HS-27A (cell line): ENCODE measurements at places on chromosomes 11 and 22.

GRCh38 chr11:34944692-34945091, 28.3 kb downstream of the PDHX start:
- no peak for DNase-seq

DNA sequence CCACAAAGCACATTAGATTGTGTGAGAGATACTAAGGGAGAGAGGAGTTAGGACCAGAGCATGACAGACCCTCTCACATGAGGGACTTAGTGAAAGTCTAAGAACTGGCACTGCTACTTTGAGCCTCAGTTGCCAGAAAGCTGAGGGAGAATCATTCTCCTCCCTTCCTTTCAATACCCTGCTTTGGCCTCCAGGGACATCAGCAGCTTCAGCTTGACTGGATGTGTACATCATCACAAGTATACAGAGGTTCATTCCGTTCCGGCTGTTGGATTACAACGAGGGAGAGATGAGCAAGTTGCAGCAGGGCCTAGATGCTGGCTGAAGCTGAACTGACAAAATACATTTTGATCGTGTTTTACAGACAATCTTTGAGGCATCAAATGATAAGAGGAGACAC, 15.7 kb upstream of the ANO5 start:
- DNase-seq, result no peak

DNA sequence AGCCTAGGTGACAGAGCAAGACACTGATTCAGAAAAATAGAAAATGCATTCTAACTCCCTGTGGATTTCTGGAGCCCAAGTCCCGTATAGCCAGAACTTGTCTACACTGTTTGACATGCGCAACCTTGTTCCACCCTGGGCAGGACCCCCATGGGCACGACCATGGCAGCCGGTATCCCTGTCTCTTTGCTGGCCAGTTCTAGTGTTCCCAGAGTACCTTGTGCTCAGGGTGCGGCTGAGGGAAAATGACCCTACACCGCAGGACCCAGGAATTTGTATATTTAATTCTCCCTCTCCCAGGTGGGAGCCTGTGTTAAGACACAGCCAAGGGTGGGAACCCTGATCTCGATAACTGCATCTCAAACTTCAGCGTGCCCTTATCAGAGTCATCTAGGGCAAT, 36.7 kb upstream of the RIC3 start:
- DNase-seq, result no peak

DNA sequence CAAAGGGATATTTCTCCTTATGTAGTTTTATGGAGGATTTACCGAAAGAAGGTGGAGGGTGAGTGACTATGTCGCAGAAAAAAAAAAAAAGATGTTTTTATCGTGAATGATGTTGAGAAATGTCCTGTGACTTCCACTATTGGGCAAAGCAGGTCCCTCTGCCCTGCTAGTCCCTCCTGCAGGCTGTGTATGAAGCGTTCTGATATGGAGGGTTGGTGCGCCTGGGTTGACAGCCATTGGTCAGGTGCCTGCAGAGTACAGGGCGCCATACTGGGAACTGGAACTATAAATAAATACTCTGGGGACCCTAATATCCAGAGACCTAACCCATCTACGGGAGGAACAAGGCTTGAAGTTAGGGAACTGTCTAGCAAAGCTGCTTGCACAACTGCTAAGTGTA, 1.5 kb downstream of the IL17RA start:
- no peak for DNase-seq

DNA sequence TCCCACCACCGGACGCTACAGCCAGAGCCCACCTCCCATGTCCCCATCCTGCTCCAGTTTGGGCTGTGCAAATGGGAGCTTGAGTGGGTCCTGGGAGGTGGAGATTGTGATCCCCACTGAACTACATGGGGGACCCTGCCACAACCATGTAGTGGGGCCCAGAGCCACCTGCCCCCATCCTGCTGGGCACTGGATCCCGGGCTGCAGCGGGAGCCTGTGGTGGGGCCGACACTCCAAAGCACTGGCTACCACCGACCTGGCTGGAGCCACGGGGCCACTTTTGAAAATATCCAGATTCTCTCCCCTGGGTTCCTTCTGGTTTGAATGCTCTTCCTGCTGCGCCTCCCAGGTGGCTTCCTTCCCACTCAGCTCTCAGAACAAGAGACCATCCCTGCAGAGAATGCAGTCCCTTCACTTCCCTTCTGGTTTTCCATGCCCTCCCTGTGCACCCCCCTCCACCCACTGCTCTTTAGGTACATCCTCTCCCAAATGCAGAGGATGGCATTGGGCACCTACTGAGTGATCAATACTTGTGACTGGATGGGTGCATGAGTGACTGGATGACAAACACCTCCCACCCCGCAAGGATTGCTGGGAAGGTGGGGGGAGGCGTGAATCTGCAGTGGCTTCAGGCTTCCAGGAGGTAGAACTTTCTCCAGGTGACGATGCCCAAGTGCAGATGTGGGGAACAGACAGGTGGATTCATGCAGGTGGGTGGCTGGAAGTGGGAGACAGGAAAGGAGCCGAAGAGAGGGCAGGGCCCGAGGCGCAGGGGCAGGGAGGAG, 846 bp upstream of the UNC93B1 start:
- no peak for DNase-seq

- peak; percentile 7 for DNase-seq
These were observed 29.7 kb upstream of the KCNA4 start for GRCh38 chr11:30046578-30046945.

DNA sequence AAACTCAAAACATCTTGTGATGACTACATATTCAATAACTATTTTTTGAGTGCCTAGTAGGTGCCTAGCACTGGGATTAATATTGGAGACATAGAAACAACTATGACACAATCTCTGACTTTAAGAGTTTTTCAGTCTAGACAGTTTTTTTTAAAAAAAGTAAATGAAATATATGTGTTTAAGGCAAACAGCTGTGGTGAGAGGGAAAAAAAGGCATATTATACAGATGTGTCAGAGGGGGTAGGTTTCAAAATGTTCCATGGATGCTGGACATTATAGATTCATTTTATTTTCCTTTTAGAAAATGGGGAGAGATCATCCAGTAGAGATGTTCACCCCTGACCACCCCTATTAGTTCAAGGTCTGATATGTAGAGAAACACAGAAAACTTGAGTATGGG, 90.8 kb downstream of the LUZP2 start:
- DNase-seq, result no peak

- no peak for DNase-seq
These were observed 103.0 kb downstream of the DBX1 start for GRCh38 chr11:20056950-20057943.

GRCh38 chr11:122160841-122161590, 45.0 kb upstream of the BLID start:
- no peak for DNase-seq
